ENCODE measurements at places on chromosomes 16 and 17.

GRCh38 chr17:67528751-67529436 lies 151.8 kb downstream of the PITPNC1 start:
- DNase-seq = no peak

- no peak for DNase-seq
Observed at GRCh38 chr17:67443931-67444595, 67.0 kb downstream of the PITPNC1 start.

- DNase-seq = no peak
Observed at GRCh38 chr17:7912927-7913524, 3.1 kb downstream of the RNF227 start.

DNA sequence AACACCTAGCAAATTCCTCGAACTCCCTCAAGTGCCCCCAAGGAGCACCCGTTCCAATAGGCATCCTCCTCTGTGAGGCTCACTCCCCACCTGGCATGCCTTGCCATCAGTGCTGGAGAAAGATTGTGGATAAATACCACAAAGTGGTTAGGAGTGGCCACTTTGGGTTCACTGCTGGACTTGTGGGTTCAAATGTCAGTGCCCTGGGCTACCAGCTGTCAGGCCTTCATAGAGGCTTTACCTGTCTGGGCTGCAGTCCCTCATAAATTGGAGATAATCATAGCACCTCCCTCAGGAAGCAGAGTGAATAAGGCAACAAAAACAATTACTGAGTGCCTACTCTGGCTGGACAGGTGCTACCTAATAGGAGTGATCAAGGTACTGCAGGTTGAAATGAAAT lies 1.5 kb upstream of the SYT17 start:
- DNase-seq = no peak

DNA sequence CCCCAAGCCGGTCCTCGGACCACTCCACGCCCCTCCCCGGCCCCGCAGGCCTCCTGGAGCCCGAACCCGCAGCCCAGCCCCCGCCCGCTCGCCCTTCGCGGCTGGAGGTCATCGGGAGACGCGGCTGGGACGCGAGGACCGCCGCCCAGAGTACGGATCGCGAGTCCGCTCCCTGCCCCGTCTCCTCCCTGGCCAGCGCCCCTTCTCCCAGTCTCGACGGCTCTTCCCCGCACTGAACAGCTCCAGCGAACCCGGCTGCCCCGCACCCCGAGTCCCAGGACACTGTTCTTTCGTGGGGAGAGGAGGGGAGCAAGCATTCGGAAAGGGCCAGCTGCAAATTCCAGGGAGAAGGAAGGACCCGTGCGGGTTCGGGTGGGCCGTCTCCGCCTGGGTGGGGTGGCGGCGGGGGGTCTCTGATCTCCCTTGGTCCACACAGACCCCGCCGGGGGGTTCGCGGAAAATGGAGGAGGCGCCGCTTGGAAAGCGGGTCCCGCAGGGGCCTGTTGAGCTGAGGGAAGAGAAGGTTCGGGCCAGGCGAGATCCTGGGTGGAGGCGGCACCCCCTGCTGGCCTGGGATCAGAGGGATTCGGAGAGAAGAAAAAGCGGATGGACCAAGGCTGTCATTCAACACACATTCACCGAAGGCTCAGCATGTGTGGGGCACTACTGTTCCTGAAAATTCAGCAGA lies 632 bp upstream of the RTN4RL1 start:
- DNase-seq = no peak
